ENCODE measurements at places on chromosomes 16 and 17.

- DNase-seq = no peak
Measured at GRCh38 chr17:66583112-66583748, 251.7 kb upstream of the CACNG5 start.

- DNase-seq = no peak
Measured at GRCh38 chr17:4542003-4542725, 13.0 kb downstream of the MYBBP1A start.

DNA sequence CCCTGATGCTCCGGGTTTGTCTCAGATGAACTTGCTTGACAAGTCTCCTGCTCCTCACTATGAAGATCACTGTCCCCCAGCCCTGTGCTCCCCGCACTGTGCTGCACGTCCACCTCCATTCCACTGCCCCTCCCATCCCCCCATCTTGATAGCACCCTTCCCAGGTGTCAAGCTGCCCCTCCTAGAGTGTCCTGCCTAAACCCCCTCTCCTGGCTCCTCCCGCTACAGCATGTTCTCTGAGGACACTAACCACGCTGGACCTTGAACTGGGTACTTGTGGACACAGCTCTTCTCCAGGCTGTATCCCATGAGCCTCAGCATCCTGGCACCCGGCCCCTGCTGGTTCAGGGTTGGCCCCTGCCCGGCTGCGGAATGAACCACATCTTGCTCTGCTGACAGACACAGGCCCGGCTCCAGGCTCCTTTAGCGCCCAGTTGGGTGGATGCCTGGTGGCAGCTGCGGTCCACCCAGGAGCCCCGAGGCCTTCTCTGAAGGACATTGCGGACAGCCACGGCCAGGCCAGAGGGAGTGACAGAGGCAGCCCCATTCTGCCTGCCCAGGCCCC, 18.5 kb downstream of the DEXI start:
- DNase-seq = no peak

- DNase-seq = no peak
Measured at GRCh38 chr17:21360048-21360447, 16.1 kb upstream of the KCNJ12 start.

- no peak for DNase-seq
Measured at GRCh38 chr16:58056580-58056979, 31.0 kb downstream of the MMP15 start.

DNA sequence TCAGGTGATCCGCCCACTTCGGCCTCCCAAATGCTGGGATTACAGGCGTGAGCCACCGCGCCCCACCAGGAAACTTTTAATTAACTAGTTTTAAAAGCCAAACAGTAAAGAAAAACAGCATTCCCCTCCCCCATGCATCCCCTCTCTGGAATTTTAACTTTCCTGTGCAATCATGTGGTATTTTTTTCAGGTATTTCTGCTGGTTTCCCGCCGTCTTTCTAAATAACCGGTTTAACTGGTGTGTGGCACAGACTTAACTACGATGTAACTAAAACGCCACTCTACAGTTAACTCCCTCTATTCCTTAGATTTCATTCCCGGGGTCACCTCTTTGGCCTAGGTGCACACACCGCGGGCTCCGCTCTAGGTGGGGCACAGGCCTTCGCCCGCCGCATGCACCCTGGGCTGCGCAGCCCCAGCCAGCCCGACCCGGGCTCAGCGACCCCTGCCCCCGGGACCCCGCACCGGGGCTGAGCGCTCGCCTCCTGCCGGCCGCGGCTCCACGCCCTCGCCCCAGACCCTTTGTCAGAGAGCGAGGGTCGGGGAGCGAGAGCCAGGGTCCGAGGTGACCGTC, 15.1 kb upstream of the UTP6 start:
- no peak for DNase-seq

DNA sequence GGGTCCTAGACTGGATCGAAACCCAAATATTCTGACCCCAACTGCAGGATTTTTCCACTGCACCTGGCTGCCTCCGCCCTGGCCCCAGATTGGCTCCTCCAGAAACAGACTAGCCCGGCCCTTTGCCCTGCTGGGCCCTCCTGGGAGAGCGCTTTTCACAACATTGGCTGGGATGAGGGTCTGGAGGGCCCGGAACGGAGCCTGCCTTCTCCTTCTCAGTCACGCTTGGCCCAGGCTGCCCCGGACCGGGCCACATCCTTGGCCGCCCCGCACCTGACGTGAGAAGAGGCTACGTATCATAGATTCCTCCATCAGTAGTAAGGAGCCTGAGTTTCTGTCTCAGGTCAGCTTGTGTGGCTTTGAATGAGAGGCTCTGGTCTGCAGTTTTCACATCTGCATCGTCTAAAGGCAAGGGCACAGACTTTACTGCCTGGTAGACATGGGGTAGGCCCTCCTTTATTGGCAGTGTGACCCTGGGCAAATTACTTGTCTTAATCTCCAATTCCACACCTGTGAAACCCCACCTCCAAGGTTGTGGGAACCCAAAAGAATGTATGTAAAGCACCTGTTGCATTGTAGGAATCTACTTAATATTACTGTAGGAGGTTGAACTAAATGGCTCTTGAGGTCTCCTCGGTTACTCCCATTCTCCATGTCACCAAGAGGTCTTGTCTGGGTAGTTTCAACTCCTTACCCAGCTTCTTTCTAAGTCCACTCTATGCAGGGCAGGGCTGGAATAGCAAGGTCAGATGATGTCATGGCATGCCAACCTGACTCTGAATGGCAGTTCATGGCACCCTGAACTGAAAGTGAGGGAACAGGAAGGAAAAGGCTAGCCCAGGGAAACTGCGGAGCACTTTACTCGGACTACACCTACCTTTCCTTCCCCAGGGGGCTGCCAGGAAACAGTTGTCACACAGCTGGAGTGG, 661 bp downstream of the LRRC3C start:
- DNase-seq = no peak

DNA sequence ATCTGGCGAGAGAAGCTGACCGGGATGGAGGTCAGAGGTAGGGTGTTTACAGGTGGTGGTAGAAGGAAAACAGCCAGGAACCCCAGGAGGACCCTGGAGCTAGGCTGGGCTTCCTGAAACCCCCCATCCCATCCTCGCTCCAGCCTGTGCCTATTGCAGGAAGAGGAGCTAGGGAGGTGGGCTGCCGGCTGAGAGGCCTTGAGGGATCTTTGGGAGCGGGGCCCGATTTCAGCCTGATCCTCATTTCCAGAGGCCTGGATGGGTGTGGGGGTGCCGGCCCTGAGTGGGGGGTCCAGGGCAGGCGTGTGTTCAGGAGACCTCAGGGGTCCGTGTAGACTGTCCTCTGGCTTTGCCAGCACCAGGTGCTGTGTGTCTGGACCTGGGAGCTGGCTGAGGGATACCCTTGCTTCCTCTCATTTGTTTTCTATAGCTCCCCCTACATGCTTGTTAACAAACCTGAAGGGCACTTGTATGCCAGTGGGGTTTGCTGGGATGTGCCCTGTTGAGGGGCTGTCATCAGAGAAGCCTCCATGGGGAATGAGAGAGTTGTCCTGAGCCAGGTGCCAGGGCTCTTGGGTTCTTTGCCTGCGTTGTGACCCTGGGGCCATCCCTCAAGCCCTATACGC, 18.9 kb upstream of the RAP1GAP2 start:
- peak; percentile 21 for DNase-seq

DNA sequence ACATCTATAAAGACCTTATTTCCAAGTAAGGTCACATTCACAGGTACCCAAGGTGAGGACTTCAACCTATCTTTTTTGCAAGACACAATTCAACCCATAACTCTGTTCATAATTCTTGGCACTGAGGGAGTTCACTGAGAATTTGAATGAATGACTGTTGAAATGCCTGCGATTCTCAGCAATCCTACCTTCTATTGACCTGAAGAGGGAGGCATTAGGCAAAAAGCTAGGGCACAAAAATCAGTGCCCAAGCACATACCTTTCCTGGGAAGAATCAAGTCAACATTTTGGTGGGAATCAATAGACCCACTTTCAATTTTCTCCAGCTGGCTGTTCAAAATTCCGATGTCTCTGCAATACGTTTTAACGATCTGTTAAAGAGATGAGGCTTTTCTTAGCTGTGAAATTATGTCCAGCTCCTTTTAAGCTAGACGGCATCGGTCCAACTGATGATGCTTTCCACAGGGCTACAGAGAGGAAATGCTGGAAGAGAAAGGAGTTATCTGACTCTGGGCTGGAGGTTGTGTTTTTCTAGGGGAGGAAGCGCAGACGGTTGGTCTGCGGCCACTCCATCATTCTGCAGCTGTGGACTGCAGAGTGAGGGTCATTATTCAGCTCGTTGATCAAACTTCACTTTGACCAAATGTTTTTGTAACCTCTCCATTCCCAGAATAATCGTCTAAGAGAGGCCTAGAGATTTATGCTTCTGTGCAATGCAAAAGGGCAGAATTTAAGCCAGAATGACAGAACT, 25.2 kb downstream of the BCO1 start:
- DNase-seq = no peak

- no peak for DNase-seq
Measured at GRCh38 chr17:72590382-72590781, 469.6 kb downstream of the SOX9 start.

- DNase-seq = no peak
Measured at GRCh38 chr17:14228903-14229302, 7.8 kb downstream of the CDRT15 start.

- no peak for DNase-seq
Measured at GRCh38 chr17:14688134-14688533, 387.3 kb downstream of the HS3ST3B1 start.

DNA sequence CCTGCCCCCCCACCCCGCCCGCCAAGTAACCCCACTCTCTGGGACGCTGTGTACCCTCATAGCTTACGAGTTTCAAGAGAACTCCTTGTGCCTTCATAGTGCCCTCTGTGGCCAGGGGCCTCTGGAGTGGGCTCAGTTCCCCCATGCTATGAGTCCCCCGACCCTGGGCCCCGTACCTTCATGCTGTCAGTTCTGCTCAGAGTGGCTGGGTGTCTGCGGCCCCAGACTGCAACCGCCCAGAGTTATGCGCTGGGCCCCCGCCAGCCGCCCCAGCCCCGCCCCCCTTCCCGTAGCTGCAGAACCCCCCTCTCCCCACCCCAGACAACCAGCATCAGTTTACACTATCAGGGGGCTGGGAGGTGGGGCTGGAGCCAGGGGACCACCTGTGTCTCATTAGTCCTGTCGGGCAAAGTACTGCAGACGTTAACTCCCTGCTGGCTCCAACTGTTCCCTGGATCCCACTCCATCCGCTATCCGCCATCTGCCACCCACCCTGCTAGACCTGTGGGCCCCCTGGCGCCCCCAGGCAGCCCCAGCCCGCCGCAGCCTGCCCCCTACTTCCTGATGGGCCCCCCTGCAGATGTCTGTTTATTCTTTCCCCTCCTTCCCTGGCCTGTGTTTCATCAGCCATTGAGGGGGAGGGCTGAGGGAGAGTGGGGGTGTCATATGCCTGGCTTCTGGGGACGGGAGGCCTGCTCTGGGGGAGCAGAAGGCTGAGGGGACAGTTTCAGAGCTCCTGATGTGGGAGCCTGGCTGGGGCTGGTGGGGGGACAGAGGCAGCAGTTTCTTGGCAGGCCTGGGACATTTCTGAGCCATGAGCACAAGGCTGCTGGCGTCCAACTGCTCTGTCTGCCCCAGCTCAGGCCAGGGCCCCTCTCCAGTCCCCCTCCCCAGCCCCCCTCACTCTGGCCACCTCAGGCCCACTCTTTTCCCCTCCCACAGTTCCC, at the start of gene MFAP4:
MFAP4 (minus strand) TSS at position 217 of the 947 bp plus-strand sequence; CDS start at position 182, 35 bp downstream.
- DNase-seq = no peak

DNA sequence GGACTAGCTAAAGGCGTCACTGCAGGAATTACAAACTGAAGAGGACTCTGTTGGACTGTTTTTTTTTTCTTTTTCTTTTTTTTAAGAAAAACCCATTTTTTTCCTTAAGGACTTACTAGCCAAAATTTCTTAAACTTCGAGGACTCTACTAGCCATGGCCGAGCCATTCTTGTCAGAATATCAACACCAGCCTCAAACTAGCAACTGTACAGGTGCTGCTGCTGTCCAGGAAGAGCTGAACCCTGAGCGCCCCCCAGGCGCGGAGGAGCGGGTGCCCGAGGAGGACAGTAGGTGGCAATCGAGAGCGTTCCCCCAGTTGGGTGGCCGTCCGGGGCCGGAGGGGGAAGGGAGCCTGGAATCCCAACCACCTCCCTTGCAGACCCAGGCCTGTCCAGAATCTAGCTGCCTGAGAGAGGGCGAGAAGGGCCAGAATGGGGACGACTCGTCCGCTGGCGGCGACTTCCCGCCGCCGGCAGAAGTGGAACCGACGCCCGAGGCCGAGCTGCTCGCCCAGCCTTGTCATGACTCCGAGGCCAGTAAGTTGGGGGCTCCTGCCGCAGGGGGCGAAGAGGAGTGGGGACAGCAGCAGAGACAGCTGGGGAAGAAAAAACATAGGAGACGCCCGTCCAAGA, 878 bp downstream of the HEXIM1 start:
- peak; percentile 78 for DNase-seq

- DNase-seq = no peak
Measured at GRCh38 chr17:62405451-62405850, 18.2 kb upstream of the METTL2A start.

DNA sequence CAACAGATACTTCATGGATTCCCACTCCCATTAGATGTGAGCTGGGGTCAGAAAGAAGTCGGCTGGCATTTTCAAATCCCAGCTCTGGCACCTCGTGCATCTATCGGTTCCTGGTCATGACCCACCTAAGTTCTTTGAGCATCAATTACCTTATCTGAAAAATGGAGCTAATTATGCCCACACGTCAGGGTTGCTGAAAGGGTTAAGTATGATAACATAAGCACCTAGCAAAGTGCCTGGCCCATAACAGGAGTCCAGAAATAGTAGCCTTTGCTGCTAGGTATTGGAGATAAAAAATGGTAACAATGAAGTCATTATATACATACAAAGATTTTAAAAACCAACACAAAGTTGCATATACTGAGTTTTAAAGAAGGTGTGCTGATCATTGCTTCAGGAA, 14.1 kb upstream of the GNA13 start:
- DNase-seq = no peak

DNA sequence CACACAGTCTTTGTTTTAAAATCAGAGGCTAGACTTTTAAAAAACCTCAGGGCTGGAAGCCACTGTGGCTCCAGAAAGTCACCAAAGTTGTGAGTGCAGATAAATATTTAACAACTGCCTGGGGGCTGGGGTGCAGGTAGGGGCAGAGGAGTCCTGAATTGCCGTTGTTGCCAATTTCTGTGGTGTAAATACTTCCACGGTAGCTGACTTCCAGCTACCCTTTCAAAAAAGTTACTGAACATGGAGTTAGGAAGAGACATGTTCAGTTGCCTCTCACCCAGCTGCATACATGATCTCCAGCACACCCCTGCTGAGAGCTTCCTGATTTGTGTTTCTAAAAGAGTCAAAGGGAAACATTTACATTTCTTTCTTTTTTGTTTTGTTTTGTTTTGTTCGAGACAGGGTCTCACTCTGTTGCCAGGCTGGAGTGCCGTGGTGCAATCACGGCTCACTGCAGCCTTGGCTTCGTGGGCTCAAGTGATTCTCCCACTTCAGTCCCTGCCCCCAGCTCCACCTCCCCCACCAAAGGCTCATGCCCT, 58.7 kb downstream of the PLXDC1 start:
- DNase-seq = no peak

GRCh38 chr17:82587234-82588086, 60.8 kb downstream of the WDR45B start:
- no peak for DNase-seq

DNA sequence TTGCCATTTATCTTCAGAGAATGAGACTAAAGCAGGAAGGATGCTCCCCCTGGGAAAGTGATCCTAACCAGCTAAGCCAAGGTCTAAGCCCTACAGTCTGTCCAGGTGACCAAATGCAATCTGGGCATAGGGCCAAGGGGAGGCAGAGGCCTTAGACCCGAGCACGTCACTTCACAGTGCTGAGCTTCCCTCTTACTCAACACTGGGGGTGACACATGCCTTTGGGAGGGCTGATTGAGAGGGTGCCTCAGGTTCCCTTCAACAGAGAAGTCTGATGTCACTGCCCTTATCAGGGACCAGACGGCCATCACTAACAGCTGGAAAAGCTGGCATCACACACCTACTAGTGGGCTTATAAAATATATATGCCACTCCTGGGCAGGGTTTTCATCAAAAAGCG, 4.0 kb downstream of the CIAO2B start:
- no peak for DNase-seq

Data from NCI-H345 (cell line).